ENCODE measurements at places on chromosomes 11 and 22.

- no peak for DNase-seq
These were observed 97.6 kb downstream of the FEZ1 start for GRCh38 chr11:125398475-125398874.

GRCh38 chr11:12248330-12248729 lies 129.0 kb upstream of the PARVA start:
- DNase-seq: peak; percentile 41

DNA sequence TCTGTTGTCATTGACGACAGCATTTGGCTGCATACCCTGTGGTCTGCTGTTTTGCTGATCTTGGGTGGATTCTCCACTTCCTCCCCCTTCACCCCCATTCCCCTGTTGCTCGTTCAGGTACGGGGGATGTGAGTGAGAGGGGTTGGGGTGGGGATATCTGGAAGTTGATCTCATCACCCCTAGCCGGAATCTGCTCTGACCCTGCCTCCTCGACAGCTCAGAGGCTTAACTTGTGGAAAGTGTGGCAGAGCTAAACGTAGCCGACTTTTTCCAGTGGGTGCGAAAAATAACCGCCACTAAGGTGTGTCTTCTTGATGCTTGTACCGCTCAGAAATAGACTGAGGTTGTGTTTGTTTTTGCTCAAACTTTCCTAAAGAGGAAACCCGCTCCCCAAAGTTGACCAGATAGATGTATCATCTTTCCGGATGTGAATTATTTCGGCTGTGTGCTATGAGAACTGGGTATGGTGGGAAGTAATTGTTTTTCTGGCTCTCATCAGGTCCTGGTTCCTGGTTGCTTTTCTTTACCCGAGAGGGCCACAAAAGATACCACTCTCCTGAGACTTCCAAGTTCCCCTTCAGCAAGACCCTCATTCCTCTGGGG lies 6.6 kb downstream of the ZBTB16 start:
- no peak for DNase-seq

DNA sequence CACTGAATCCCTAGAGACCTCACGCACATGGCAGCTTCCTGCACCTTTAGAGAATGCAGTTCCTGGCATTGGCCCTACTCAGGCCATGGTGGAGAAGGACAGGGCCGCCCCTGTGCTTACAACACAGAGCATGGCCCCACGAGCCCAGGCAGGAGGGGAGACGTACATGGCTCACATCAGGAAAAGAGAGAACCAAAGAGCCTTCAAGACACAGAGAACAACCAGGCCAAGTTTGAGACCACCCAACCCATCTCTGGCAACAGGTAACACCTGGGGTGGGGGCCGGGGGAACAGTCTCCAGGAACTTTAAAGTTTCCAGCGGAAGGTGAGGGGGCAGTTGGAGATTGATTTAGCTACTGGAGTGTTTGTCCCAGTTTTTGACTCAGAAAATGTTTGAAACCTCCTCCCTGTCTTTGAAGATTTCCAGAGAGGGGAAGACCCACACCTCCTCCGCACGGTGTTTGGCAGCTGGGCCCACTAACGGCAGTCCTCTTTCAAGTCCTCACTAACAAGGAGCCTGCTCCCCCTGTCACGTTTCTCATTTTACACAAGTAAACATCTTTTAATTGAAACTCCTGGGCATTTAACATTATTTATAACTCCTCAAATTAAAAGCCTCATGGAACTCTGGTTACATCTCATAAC lies 1423.8 kb downstream of the TBC1D22A start:
- DNase-seq: no peak

- no peak for DNase-seq
These were observed 30.0 kb downstream of the WNT7B start for GRCh38 chr22:45946805-45947600.

GRCh38 chr11:103420593-103420992 lies 311.4 kb downstream of the DYNC2H1 start:
- peak; percentile 86 for DNase-seq

DNA sequence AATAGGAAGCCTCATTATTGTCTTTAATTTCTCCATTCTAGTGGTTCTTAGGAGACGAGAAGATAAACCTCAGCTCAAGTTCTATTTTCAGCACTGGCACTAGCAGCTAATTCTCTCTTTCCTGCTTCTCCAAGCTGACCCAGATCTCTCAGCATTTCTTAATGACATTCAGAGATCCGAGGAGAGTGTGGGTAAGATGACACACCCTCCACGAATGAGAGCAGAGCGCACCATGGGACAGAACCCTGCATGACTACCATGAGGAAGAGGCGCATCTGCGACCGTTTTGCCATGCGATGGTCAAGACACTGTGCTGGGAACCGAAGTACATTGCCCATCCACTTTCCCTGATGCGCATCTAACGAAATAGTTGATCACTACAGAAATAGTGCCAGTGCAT lies 241.8 kb downstream of the LARGE1 start:
- no peak for DNase-seq

DNA sequence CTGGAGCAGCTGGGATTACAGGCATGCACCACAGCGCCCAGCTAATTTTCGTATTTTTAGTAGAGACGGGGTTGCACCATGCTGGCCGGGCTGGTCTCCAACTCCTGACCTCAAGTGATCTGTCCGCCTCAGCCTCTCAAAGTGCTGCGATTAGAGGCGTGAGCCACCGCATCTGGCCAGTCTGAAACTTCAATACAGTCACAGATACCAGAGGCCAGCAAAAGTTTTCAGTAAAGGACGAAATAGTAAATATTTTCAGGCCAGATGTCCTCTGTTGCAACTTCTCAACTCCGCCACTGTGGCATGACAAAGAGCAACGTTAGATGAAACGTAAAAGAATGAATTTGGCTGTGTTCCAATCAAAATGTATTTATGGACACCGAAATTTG lies 403.6 kb downstream of the MN1 start:
- DNase-seq: peak; percentile 55

- no peak for DNase-seq
These were observed 33.5 kb downstream of the GLB1L2 start for GRCh38 chr11:134365011-134365925.

- DNase-seq: no peak
These were observed 53.6 kb upstream of the VSTM5 start for GRCh38 chr11:93903989-93904388.

GRCh38 chr11:12288212-12288930 lies 89.0 kb upstream of the PARVA start:
- peak; percentile 96 for DNase-seq

DNA sequence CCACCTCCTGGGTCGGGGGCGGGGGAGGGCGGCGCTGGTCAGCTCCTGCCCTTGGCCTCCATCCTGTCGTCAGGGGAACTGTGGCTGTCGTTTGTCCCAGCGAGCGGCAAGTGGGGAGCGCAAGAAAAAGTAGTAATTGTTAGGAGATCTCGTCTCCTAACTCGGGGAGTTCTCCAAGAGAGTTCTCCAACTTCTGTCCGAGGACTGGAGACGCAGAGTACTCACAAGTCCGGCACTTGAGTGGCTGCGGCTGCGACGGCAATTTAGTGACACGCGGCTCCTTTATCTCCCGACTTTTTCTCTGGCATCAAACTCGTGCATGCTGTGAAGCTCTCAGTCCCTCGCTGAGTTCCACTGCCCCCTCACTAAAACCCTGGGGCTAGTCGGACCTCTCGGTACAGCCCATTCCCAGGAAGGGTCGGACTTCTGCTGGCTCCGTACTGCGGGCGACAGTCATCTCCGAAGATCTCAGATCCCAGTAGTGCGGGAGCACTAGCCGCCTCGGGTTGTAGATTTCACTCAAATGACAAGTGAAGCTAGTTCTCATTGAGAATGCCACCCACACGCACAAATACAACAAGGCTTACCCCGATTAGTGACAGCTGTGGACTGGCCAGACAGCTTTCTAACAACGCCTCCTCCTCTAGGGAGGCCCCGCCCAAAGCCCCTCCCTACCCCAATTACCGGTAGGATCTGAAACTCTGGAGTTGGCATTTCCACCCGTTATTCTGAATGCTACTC lies at the start of gene PGR:
Gene PGR, minus strand, starts transcription at position 611 of the 741 bp plus-strand sequence. CDS start 743 bp downstream, outside the sequence.
- DNase-seq: no peak

GRCh38 chr11:1953489-1954266 lies 6.5 kb downstream of the MRPL23 start:
- DNase-seq: no peak

- peak; percentile 50 for DNase-seq
These were observed 199.9 kb downstream of the DSCAML1 start for GRCh38 chr11:117597071-117597470.

- peak; percentile 71 for DNase-seq
These were observed 17.1 kb upstream of the EFCAB6 start for GRCh38 chr22:43828998-43829782.

GRCh38 chr22:50189849-50190181 lies 4.1 kb downstream of the TRABD start:
- DNase-seq: peak; percentile 41

DNA sequence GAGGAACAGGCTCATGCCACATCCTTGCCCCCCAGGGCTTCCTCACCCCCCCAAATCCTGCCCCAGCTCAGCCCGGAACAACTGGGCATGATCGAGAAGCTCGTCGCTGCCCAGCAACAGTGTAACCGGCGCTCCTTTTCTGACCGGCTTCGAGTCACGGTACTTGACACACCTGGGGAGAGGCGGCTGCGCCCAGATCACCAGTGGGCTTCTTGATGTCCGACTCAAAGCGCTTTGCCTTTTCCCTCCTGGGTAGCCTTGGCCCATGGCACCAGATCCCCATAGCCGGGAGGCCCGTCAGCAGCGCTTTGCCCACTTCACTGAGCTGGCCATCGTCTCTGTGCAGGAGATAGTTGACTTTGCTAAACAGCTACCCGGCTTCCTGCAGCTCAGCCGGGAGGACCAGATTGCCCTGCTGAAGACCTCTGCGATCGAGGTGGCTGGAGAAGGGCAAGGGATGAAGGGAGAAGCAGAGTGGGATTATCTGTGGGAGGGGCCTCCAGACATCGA lies 3.5 kb downstream of the NR1H3 start:
- no peak for DNase-seq

DNA sequence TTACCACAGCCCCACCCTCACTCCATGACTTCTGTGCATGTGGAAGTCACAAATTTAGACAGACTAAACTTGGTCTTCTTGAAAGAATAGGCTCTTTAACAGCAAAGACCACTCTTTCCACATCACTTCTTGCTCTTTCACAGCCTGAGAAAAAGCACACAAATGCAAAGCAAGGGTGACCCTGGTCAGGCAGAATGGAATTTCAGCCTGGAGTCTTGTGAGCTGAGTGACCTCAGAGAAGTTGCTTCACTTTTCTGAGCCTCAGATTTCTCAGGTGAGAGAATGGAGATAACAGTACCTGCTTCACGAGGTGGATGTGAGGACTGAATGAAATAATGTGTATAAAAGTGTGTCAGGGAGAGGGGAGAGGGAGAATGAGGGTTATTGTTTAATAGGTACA lies 26.8 kb upstream of the LIPT2 start:
- peak; percentile 57 for DNase-seq

DNA sequence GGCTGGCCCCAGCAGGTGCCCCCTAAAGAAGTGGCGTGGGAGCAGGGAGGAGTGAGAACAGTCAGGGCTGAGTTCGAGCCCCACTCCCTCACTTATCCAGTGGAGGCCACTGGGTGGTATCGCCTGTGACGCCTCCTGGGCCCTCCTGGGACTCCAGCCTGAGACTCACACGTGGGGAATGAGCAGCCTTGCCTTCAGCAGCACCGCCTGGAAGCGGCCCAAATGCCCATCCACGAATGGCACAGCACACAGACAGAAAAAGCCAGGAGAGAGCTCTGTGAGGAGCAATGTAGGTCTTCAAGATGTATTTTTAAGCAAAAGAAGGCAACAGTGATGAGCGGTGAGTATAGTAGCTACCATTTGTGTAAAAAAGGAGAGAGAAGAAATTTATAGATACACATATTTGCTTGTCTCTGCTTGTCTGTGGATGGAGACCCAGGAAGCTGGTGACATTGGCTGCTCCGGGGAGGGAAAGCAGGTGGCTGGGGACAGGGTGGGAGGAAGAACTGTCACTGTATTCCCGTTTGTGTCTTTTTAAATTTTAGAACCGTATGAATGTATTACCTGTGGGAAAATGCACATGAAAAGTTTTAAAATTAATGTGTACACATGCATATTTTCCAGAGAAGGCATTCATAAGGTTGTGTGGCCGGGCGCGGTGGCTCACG lies 13.2 kb downstream of the KCNJ4 start:
- DNase-seq: no peak

GRCh38 chr11:67489885-67490726 lies 7.3 kb downstream of the AIP start:
- no peak for DNase-seq

- no peak for DNase-seq
These were observed 11.8 kb downstream of the LTBP3 start for GRCh38 chr11:65546217-65546958.

DNA sequence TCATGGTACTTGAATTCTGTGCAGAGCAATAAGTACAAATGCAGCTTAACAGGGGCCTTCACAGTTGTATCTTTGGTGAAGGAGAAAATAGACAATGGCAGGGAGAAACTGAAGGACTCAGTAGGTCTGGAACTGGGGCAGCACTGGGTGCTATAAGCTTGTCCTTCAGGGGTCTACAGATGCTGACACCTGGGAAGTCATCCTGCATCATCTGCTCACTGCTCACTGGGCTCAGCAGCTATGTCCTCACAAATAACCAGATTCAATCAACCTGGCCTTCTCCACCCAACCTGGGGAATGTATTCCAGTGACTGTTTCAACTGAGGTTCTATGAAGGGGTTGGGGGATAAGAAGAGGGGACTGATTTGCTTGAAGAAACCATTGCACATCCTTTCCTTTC lies 117.0 kb downstream of the ZNF280B start:
- no peak for DNase-seq

DNA sequence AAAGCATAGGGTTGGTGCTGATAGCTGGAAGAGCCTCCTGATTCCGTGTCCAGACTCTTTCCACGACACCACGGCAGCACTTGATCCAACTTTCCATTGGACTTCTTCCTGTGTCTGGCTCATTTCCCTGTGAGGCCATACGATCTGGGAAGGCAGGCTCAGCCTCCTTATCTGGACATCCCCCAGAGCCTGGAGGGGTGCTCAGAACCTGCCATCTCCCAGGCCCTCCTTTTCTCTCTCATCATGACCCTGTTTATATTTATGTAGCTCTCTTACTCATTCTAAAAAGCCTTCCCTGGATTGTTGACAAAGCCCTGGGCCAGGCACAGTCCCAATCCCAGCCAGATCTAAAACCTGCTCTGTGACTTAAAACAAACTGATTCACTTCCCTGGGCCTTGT lies 7.8 kb upstream of the BCL9L start:
- DNase-seq: no peak

DNA sequence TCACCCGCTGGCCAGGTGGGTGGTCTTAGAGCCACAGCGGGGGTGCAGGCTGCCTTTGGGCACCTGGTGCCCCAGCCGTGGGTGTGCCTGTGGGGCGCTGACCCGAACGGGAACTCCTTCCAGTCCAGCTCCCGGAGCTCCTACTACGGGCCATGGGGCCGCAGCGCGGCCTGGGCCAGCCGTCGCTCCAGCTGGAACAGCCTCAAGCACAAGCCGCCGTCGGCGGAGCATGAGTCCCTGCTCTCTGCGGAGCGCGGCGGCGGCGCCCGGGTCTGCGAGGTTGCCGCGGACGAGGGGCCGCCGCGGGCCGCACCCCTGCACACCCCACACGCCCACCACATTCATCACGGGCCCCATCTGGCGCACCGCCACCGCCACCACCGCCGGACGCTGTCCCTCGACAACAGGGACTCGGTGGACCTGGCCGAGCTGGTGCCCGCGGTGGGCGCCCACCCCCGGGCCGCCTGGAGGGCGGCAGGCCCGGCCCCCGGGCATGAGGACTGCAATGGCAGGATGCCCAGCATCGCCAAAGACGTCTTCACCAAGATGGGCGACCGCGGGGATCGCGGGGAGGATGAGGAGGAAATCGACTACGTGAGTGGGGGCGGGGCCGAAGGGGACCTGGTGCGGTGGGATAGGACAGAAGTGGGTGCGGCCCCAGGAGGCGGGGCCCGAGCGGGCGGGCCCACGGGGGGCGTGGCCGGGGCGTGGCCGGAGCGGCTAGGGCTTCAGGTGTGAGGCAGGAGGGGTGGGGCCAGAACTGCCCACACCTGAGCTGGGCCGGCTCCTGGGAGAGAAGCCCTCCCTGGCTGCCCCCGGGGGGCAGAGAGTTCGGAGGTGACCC lies 91.5 kb downstream of the CACNA1I start:
- no peak for DNase-seq
